SK-N-MC (cell line): ENCODE measurements at places on chromosomes 5 and 9.

GRCh38 chr5:43225649-43226245 is 33.7 kb downstream of the NIM1K start:
- no peak for DNase-seq

GRCh38 chr5:38518341-38518740 is 38.1 kb downstream of the LIFR start:
- no peak for DNase-seq

- DNase-seq = no peak
These were observed 77.4 kb upstream of the PPP1R26 start for GRCh38 chr9:135402048-135402738.

DNA sequence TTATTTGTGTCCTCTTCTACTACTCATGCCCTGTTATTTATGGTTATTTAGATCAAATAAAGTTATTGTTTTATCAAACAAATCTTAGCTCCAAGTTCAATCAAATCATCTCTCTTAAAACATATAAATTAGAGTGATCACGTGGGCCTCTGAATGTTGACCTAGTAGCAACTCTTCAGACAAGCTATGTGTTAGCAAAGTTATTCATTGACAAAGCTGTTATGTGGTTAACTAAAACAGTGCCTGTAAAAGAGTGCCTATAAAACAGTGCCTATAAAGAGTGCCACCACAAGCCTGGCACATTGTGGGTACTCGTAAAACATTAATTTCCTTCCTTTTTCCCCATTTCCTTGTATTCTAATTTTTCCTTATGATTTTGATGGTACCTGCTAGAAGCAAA is 421.9 kb downstream of the HCN1 start:
- no peak for DNase-seq

DNA sequence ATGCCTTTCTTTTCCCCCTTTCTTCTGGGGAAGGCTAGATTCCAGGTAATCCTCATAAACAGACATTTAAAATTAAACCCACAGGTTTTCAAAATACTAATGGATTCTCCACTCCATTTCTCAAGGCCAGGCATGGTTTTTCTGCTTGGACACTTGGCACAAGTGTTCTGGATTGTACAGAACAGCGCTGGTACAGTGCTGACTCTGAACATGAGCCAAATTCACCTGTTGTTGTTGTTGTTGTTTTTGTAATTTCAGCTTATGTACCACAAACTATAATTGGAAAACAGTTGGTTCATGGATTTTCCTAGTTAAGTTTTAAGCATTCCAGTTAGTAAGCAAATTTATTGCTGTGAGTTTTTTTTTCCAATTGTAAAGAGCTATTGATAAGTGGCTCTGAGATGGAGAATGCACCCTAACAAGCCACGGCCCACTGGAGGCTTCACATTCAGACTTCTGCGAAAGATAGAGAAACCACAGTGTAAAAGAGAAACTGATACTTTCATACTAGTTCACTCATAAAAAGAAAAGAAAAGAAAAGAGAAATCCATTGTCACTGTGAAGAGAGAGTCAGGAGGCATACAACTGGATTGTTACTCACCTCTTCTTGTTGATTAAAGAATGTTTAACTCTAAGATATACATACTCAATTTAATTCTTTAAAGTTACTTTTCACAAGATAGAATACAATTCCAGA is 16.2 kb upstream of the ITGA1 start:
- no peak for DNase-seq

- DNase-seq = no peak
These were observed 137.2 kb downstream of the ATG10 start for GRCh38 chr5:82109013-82109412.
